ENCODE measurements at places on chromosomes 5 and 9.

- DNase-seq, result no peak
Observed at GRCh38 chr5:173720953-173721600, 104.6 kb upstream of the BOD1 start.

GRCh38 chr5:173643964-173644363 lies 27.5 kb upstream of the BOD1 start:
- DNase-seq, result peak; percentile 61

GRCh38 chr5:35659556-35659955 lies 41.9 kb downstream of the SPEF2 start:
- DNase-seq, result no peak

DNA sequence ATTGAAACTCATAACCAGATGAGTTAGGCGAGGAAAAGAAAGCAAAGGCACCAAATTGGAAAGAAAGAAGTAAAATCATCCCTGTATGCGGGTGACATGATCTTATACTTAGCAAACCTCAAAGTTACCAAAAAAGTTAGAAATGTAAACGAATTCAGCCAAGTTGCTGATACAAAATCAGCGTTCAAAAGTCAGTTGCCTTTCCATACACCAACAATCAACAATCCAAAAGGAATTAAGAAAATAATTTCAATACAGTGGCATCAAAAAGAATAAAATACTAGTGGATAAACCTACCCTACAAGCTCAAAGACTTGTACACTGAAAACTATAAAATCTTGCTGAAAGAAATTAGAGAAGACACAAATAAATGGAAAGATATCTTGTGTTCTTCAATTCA lies 14.5 kb downstream of the OBP2B start:
- DNase-seq, result no peak

GRCh38 chr9:120403543-120403856 lies 176.5 kb downstream of the CDK5RAP2 start:
- peak; percentile 86 for DNase-seq

GRCh38 chr5:134777366-134777765 lies 18.8 kb downstream of the DDX46 start:
- no peak for DNase-seq

DNA sequence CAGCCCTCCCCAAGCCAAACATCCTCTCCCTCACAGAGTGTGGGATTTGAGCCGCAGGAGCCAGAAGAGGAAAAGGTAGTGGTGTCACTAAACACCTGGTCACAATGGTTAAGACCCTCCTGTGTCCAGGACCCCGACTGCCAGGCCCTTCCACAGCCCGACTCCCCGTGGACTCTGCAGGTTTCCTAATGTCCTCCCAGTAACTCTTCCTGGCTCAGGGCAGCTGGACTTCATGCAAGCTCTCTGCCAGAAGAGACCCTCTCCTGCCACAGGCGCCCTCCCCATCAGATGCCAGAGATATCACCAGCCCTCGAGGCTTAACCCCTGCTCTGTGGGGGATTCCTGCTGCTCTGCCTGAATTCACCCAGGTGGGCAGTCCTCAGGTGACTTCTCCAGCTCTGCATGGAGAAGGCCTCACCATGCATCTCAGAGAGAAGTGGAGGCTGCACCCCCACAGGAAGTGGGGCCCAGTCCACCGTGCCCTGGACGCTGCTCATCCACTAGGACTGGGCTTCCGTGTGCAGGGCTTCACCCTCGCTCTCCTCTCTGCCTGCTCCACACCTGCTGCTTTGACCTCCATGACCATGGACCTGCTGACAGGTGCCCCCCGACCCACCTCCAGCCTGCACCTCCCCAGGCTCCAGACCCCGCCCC lies 111.2 kb downstream of the ADAMTS2 start:
- no peak for DNase-seq

- no peak for DNase-seq
Observed at GRCh38 chr9:130364619-130365322, 80.0 kb upstream of the ASS1 start.

- DNase-seq, result no peak
Observed at GRCh38 chr9:129748249-129748648, 4.6 kb downstream of the PTGES start.

- DNase-seq, result no peak
Observed at GRCh38 chr5:2465383-2465782, 286.1 kb downstream of the IRX2 start.

DNA sequence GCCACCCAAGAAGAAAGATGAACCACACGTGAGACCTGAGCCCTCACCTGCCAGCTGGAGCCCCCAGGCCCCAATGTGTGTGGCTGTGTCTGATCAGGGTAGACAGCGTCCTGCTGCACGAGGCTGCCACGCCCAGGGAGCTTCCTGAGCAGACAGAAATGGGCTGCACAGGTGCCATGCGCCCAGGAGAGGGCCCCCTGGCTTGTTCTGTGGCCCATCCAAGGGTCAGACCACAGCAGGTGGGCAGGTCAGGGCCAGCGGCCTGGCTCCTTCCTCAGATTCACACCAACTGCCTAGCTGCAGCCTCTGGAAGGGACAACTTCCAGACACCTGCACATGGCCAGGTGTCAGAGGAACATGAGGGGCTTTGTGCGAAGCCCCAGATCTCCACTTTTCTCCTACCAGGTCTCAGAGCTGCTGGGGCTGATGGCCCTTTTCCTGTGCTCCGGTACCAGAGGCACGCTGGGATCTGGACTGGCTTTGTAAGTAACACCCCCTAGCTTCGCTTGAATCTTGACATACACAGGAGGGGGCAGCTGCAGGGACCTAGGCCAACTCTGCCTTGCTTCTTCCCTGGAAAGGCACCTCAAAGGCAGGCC lies 10.8 kb downstream of the SARDH start:
- no peak for DNase-seq

GRCh38 chr5:61701877-61702602 lies 370.0 kb downstream of the ZSWIM6 start:
- DNase-seq, result no peak

- DNase-seq, result no peak
Observed at GRCh38 chr5:61137835-61138234, 24.4 kb downstream of the SMIM15 start.

- no peak for DNase-seq
Observed at GRCh38 chr9:121950441-121950840, 142.7 kb downstream of the TTLL11 start.

DNA sequence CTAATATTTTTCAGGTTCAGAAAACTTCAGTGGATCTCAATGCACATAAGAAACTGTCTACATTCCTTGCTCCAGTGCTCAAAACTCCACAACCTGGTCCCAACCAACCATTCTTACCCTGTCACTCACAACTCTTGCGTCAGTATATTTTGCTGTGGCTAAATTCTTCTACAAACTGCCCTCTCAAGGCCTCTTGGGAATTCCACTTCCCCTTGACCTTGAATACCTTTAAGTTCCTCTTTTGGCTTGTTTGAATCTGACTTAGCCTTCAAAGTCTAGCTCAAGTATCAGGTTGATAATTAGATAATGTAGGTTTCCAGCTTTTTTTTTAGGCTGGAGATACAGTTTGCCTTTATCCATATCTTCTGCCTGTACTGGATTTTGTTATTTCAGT lies 128.3 kb downstream of the SLF1 start:
- DNase-seq, result peak; percentile 62

GRCh38 chr5:132785365-132785764 lies 8.3 kb upstream of the SEPTIN8 start:
- peak; percentile 27 for DNase-seq

DNA sequence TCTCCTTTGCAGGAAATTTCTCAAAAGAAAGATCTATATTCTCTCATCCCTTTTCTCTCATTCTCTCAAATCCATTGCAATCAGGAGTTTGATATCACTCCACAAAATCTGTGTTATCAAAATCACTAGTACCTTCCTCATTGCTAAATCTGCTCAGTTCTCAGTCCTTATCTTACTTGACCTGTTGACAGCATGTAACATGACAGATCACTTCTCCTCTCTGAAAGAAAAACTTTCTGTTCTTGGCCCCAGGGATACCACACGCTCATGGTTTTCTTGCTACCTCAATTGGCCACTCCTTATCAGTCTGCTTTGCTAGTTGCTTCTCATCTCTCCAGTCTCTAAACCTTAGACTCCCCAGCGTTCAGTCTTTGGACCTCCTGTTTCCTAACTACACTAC lies 22.1 kb downstream of the SRP19 start:
- no peak for DNase-seq

DNA sequence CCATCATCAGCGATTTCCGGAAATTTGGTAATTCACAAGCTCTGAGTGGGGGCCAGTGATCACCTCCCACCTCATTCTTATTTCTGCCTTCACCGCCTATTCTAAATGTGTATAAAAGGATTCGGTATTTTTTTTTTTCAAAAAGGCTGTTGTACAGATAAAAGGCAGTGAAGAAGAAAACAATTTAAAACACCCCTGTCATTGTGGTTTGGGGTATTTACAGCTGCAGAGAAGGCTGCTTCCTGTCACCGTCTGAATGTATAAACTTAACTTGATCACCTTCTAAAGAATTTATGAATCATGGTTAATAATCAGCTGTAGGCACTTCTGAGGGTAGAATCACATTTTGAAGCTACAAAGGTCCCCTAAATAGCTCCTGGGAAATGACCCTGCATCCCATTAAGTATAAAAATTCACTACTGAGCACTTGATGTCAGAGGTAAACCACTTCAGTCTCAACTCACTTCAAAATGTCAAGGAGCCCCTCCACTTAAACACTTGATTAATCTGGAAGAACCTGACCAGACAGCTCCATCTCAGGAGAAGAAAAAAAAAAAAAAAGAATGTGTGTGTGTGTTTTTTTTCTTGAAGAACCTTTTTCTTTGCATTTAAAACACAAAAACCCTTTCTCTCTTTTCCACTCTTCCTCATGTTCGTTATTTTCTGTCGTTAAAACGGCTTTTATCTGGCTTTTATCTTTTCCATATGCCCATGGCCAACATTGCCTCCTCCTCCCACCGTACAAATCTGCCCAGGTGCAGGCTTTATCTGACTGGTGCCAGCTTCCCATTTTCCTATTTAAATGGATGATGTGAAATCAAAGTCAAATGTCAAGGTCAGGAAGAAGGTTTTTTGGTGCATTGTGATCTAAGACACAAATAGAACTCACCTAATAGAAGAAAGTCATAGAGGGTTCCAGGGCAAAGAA lies 291.2 kb downstream of the IRX1 start:
- no peak for DNase-seq

DNA sequence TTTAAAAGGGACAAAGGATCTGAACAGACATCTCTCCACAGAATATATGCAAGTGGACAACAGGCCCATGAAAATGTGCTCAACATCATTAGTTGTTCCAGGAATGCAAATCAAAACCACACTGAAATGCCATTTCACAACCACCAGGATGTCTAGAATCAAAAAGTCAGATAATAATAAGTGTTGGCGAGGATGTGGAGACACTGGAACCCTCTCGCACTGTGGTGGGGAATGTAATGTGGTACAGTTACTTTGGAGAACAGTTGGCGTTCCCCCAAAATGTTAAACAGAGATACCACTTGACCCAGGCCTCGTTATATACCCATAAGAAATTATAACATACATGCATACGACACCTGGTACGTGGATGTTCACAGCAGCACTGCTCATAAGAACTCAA lies 38.6 kb downstream of the SARDH start:
- DNase-seq, result no peak

DNA sequence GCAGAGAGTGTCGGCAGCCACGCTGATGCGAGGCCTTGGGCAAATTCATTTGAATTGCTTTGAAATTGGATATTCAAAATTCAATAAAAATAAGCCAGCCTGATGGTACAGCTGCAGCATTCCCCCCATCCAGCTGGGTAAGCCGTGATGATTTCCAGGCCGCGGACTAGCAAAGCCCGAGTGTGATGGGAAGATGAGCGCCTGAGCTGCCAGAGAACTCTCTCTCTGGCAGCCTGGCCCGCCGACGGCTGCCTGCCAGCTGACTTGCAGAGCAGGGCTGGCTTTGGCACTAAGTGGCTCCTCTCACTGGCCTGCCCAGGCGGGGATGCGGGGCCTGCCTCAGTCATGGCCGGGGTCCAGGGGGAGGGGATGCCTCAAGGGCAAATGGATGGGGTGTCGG lies 268.3 kb upstream of the WWC1 start:
- no peak for DNase-seq

DNA sequence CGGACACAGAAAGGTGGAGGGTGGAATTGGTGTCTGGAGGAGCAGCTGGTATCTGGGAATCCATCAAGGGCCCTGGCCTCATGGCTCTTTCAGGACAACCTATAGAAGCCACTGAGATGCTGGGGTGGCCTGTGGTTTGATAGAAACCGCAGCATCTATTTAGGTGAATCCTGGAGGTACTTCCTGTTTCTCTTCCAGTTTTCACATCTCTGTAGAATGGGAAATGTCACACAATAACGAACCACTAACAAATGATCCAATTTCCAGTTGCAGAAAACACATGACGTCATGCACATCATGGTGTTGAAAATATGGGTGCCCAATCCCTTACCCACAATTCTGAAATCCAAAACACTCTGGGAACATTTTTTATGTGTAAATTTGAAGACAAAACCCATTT lies 52.2 kb downstream of the ROPN1L start:
- DNase-seq, result no peak
